ENCODE measurements at places on chromosomes 5 and 9. TPM values are rescaled to one million over a fixed set of nuclear protein-coding genes. Genes with fewer than 3 reads are reported as not detected.

DNA sequence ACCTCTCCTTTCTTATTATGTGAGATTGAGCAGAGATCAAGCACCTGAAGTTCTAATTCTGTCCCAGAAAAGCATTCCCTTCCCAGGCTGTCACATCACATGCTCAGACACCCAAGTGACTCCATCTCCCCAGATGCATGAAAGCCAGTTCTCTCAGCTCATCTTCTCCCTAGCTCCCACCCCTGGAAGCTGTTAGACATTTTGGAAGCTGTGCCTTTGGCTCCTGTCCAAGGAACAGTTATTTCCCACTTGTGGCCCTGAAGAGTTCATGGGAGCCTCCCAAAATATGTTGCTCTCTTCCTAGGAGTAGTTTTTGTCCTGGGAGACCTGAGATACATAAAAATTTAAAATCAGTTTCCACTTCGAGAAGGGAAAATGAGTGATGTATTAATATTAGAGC, 161.4 kb upstream of the GAS1 start:
- no peaks in the 10 kb centered on the region for H3K4me1 ChIP-seq
- no peak overlapping the region for H3K27ac ChIP-seq
- H3K36me3 ChIP-seq = no peaks in the 10 kb centered on the region
- no peak overlapping the region for H3K4me3 ChIP-seq
- 0 out of 3 replicates have a peak, but pooled peaks cover 3% of the 10 kb centered on the region for H3K27me3 ChIP-seq

GRCh38 chr5:136905571-136905970, 540.2 kb upstream of the TRPC7 start:
- no peaks in the 10 kb centered on the region for H3K27me3 ChIP-seq
- H3K4me1 ChIP-seq = no peaks in the 10 kb centered on the region
- no peak overlapping the region for H3K4me3 ChIP-seq

GRCh38 chr5:131279204-131279603, 15.4 kb downstream of the CDC42SE2 start:
- H3K27ac ChIP-seq = no peak overlapping the region
- no peaks in the 10 kb centered on the region for H3K36me3 ChIP-seq
- DNase-seq = no peak
- no peak overlapping the region for H3K4me3 ChIP-seq
- peaks cover 35% of the 10 kb centered on the region for H3K4me1 ChIP-seq

DNA sequence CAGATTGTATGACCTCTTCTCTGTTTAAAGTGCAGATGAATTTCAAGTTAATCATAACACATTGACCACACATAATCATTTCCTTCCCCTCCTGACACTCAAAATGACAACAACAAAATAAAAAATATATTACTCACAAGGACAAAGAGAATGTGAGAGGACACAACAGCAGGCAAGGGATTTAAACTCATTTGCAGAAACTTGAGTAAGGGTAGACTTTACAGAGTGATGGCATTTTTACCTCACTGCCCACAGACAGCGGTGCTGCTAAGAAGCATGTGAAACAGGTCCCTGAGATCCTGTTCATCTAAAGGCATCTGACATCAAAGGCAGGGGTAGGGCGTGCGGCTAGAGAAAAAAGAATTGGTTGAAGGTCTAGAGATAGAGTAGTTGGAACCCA, 99.0 kb downstream of the TRIM36 start:
- H3K4me3 ChIP-seq = no peak overlapping the region
- DNase-seq = no peak
- no peak overlapping the region for H3K27ac ChIP-seq
- peaks cover 11% of the 10 kb centered on the region for H3K4me1 ChIP-seq
- H3K36me3 ChIP-seq = no peaks in the 10 kb centered on the region

DNA sequence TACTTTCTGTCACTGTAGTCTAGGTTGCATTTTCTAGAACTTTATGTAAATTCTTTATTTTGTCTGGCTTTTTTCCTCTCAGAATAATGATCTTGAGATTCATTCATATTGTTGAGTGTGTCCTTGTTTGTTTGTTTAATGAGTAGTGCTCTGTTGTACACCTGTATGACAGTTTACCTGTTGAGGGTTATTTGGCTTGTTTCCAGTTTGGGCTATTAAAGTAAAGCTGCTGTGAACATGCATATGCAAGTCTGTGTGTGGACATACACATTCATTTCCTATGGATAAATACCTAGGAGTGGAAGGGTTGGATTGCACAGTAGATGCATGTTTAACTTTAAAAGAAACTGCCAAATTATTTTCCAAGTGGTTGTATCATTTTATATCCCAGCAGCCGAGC, 30.4 kb downstream of the MVB12B start:
- DNase-seq = no peak
- 0 out of 3 replicates have a peak, but pooled peaks cover 3% of the 10 kb centered on the region for H3K36me3 ChIP-seq
- no peaks in the 10 kb centered on the region for H3K4me1 ChIP-seq
- no peak overlapping the region for H3K4me3 ChIP-seq

DNA sequence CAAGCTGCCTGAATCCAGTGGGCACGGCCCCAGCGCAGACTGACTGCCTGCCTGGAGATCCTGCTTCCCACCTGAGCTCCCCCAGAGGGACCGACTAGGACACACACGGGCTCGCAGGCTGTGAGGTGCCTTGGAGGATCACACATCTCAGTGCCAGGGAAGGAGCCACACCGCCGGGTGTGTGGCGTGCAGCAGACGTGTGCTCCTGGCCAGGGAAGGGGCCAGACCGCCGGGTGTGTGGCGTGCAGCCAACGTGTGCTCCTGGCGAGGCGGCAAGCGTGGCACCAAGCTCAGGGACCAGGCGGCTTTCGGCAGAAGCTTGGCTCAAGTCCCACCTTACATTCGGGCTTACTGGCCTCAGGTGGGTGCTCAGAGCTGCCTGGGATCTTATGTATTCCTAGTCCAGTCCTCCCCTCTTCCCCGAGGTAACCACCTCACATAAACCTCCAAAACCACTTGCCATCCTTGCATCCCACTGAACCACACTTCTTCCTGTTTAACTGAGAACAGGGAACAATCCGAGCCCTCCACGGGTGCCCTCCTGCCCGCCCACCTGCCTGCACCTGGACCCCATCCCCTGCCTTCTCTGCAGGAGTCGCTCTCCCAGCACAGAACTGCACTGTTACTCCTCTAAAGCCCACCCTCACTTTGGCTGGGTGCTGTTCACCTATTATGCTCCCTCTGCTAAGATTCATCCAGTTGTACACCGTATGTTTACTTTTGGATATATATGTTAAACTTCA, 22.4 kb upstream of the MRNIP start:
- no peak for DNase-seq
- no peak overlapping the region for H3K27ac ChIP-seq
- peaks cover 15% of the 10 kb centered on the region for H3K36me3 ChIP-seq
- no peaks in the 10 kb centered on the region for H3K4me1 ChIP-seq
- H3K27me3 ChIP-seq = no peaks in the 10 kb centered on the region
- H3K4me3 ChIP-seq = no peak overlapping the region

DNA sequence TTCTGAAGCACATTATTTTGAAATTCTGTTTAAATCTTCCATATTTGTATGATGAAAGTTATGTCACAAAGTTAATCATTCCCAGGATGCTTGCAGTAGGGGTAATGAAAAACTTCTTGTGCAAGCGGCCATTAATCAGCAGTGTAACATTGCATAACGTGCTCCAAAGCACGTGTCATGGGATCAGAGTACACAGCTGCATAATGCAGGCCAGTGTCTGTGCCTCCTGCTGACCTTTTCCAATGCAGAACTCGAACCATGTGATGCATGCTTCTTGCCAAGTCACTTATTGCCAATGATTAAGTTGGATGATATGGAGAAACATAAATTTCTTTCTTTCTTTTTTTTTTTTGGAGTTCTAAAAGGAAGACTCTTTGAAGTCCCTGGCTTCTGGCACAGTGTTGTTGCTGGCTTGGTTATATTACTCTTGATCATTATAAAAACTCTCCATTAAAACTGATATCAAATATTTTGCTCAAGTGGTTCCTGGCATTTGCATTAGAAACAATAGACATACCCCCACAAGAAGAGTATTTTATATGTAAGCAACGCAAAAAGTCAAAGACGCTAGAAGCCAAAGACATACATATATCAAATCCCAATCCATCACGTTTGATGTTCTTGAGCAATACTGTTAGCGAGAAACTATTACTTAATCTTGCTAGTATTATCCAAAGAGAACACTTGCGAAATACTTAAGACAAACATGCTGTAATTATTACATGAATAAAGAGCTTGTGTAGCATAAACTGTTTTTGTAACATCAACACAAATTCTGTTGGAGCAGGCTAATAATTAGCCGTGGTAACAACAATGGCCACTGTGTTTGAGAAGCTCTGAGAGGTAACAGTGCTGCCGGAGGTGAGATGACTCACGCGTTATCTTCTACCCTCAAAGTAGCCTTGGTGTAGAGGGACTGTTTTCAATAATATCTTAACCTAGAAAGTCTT, 164.2 kb downstream of the AUH start:
- DNase-seq = peak; percentile 99
- no peaks in the 10 kb centered on the region for H3K27me3 ChIP-seq
- peak overlapping the region; percentile 100 for H3K27ac ChIP-seq
- H3K4me1 ChIP-seq = peaks cover 75% of the 10 kb centered on the region
- no peak overlapping the region for H3K4me3 ChIP-seq
- no peaks in the 10 kb centered on the region for H3K36me3 ChIP-seq

GRCh38 chr5:96338624-96339415, 94.2 kb downstream of the PCSK1 start:
- H3K36me3 ChIP-seq = no peaks in the 10 kb centered on the region
- H3K27me3 ChIP-seq = no peaks in the 10 kb centered on the region
- H3K4me1 ChIP-seq = peaks cover 50% of the 10 kb centered on the region

Gene PCDHGB5
- polyA plus RNA-seq = 0.08 TPM

Gene NEUROG1
- not detected for polyA plus RNA-seq

Gene ATG10
- 2.0 TPM for polyA plus RNA-seq

Gene PPP3R2
- polyA plus RNA-seq = not detected

Gene NRARP
- 0.46 TPM for polyA plus RNA-seq

Gene GRXCR2
- polyA plus RNA-seq = not detected
